Cerebellar cortex (tissue), 1 donor: ENCODE measurements at places on chromosomes 6 and 20.

GRCh38 chr6:121187200-121187832 lies 147.0 kb downstream of the TBC1D32 start:
- DNase-seq = no peak

DNA sequence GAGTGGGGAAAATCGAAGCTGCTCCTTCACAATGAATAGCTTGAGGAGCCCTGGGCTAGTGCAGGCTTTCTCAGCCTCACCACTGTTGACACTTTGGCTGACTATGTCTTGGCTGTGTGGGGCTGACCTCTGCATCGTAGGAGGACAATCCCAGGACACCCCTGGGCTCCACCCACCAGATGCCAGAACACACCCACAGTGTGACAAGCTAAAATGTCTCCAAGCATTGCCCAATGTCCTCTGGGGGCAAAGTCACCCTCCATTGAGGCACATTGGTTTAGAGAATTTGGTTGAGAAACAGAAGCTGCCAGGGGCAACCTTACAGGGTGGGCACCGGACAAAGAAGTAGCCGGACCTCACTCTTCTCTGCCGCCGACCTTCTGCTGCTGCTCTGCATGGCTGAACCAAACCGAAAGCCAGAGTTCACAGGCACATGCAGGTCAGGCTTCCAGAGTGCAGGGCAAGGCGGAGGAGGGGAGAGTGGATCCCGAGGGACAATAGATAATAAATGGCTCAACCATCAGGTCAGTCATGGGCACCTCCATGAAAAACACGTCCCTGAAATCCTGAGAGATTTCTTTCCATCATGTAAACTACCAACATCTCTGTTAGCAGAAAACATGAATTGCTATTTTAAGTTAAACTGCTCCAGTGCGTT lies 189.0 kb downstream of the LRFN2 start:
- no peak for DNase-seq

- DNase-seq = peak; percentile 94
These were observed 47.1 kb downstream of the SLC26A8 start for GRCh38 chr6:35977308-35977707.

DNA sequence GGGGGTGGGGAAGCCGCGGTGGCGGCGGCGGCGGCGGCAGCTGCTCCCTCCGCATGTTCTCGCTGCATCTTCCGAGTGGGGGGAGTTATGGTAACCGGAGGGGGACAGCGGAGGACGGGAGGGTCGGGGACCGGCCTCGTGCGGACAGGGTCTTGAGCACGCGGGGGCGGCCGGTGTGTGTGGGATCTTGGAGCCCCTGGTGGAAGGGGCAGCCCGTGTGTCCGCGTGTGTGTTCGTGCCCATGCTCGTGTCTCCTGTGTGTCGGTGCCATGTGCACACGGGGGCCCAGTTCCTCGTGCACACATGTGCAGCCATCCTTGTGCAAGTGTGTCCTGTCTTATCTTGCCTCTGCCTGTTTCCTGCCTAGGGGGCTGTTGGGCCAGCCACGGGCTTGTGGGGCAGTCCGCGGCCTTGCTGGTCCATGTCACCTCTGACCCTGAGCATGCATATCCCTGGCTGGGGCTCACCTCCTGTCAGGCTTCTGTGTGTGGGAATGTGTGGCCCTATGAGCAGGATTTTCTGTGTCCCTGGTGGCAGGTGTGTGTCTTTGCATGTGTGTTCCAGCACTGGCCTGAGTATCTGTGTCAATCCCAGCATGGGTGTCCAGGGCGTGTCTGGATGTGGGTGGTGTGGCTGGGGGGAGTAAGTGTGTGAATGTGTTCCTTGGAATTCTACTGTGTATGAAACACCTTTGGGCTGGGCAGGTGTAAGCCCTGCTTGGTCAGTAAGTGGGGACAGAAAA lies 8.5 kb downstream of the SYNGAP1 start:
- DNase-seq = no peak

DNA sequence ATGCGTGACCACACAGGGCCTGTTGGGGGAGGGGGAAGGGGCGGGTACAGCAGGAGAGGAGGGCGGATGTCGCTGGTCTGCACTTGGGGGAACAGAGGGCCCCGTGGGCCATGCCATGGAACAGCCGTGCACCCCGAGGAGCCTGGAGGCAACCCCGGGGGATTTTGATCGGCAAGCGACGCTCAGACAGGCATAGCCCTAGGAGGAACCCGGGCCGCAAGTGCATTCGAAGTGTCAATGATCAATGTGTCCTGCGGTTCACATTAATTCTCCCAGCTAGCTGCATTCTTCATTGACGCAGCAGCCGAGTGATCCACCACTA lies 772.8 kb upstream of the DEFB115 start:
- no peak for DNase-seq

GRCh38 chr20:8616792-8617191 lies 452.1 kb upstream of the PLCB4 start:
- DNase-seq = peak; percentile 7

DNA sequence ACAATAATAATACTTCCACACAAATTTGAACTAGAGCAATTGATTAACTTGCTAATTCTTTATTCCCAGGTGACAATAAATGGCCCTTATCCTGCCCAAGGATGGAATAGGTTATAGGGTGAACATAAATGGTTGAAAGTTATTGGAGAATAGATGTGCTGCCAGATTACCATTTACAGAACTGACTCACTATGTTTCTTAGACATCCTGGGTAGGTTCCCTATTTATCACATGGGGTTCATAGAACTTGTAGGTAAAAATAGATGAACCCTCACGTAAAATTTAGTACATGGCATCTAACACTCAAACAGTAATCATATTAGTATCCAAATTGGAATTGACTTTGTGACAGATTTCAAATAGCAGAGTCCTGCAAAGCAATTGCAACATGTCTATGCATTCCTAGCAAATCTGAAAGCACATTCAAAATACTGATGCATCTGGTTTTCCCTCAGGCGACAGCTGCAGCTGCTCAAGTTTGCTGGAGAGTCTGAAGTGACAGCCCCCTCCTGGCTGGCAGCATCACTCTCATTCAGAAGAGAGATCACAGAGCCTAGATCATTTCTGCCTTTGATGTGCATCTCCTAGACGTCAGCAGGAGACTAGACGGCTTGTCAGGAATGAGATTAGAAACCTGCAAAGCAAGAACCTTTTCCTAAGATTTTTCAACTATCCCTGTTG lies 80.2 kb upstream of the RNF217 start:
- no peak for DNase-seq

GRCh38 chr6:1802491-1803395 lies 193.0 kb downstream of the FOXC1 start:
- no peak for DNase-seq

DNA sequence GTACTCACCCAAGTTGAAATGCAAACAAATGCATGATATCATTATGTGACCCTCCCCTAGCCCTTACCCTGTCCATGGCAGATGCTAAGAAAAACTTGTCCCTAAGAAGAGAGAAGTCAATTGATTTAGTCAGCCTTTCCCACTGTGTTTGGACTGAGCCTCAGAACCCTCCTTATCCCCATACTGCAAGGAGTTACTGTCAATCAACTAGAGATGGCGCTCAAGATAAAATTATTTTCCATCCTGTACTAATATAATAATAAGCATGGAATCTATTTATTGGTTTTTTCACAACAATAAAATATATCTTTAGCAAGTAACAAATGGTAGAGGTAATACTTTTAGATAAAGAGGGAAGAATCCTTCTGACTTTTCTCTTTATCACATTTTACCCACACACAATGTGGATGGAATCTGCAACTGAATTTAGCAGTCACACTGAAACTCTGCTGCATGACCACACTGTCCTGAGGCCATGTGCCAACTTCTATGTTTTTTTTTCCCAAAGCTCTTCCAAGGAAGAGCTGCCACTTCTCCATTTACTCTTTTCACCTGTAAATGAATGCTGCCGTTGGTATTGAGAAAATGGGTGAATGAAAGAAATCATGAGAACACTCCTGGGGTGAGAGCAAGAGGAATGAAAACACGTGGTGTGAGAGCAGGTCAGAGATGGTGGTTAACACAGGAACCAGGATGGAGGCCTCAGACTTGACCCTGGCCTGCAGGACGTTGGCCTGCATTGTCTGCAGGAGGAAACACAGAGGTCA lies 10.5 kb downstream of the NT5E start:
- no peak for DNase-seq

GRCh38 chr20:50663095-50663821 lies 28.1 kb downstream of the RIPOR3 start:
- peak; percentile 41 for DNase-seq

DNA sequence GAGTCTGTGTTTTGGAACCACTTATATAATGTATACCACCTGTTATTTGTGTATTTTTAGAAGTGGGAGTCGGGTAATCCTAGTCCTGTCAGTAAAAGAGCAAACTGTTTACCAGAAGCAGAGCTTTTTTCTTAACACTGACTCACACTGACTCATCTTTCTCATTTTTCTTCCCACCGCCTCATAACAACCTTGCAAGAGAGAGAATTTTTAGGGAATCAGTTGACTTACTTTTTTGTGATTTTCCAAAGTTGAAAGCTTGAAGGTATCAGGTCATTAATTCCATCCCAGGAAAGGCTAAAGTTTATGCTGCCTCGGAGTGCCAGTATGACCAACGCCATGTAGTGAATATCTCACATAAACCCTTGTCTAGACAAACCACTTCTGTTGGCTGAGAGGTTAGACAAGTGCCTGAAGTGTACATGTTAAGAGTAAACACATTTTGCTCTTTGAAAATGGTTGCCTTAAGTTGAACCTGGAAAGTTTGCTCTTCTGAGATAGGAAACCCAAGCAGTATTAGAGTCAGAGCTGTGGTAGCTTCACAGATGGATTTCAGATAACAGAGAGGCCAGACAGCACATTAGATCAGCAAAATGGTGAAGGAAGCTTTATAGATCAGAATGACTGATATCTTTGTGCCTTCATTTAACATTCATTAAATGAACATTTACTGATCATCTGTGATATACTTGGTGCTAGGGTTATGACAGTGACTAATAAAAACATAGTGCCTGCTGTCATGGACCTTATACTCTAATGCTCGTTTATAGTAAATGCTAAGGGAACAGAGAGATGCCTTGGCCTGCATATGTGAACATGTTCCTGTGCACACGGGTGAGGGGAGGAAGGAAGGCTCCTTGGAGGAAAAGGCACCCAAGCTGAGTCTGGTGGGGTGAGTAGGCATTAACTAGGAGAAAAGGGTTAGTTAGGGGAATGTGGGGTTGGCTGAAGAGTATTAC lies 29.1 kb upstream of the PKIG start:
- no peak for DNase-seq

- DNase-seq = peak; percentile 28
These were observed 61.4 kb upstream of the E2F3 start for GRCh38 chr6:20340068-20340848.

DNA sequence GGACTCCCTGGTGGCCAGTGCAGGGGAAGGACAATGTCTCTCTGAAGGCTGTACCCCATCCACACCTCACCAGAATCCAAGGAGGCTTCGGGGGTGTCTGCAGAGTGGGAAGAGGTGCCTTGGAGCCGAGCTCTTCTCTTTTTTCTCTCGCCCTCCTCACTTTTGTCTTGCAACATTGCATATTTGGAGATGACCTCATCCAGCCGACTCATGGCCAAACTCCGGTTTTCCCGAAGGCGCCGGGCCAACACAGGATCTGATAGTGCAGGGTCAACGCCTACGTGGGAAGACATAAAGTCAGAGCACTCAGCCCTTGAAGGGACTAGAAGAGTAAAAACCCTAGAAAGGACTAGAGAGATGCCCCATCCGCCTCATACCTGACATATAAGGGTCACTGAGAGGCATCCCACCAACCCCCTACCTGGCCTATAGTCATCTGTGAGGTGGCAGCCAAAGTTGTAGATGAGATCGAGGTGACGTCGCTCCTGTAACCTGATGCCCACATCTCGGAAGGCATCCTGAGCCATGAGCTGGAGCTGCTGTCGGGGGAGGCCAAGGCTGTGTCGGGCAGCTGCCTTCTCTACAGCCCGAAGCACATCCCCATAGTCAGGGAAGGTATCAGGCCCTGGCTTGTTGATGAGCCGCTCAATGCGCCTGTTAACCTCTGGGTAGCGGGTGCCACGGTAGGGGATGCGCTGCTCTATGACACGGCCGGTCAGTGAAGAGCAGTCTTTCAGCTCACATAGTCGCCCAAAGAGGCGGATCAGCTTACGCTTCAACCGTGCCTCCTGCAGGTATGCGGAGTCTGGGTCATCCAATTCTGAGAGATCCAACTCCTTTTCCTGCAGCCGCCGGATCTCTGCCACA lies 3.0 kb upstream of the ZBTB22 start:
- DNase-seq = no peak

GRCh38 chr20:19327401-19327800 lies 115.0 kb downstream of the SLC24A3 start:
- DNase-seq = no peak

- DNase-seq = no peak
These were observed 80.9 kb upstream of the PLN start for GRCh38 chr6:118467181-118467580.

GRCh38 chr6:40336940-40337760 lies 250.0 kb downstream of the LRFN2 start:
- peak; percentile 94 for DNase-seq
